Activated CD4-positive, alpha-beta T cell treated with anti-CD3 and anti-CD28 coated beads, Interleukin-2, Interleukin-6, amounts not matched to agents 100 ng/mL and 50 ng/mL, durations not matched to agents 16 hours and 8 hours (primary cell): ENCODE measurements at places on chromosomes 5 and 9.
A peak's percentile ranks its signal among the peaks of the same experiment; 100 is the strongest.

DNA sequence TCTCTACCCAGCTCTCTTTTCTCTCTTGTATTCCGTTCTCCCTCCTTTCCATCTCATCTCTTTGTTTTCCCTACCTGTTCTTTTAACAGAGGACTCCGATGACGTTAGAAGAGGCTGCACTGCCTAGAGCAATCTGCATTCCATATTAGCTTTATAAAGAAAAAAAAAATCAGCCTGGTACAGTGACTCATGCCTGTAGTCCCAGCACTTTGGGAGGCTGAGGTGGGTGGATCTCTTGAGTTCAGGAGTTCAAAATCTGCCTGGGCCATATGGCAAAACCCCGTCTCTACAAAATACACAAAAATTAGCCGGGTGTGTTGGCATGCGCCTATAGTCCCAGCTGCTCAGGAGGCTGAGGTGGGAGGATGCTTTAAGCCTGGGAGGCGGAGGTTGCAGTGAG lies 49.0 kb downstream of the DAPK1 start:
- no peak for DNase-seq

DNA sequence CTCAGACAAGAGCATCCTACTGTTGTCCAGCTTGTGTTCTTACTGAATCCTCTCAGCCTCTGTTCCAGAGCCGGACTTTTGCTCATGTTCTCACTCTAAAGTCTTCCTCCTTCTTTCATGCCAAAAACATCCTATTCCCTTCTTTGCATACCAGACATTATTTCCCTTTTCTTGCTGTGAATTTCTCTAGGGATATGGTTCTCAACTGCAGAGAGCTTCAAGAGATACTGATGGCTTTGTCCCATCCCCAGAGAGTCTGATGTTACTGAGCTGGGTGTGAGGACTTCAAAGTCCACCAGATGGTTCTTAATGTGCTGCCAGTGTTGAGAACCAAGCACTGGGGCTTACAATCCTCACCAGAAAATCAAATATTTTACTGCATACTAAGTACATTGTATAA lies 98.6 kb upstream of the FER start:
- no peak for DNase-seq

- no peak for DNase-seq
Measured at GRCh38 chr9:74803376-74804017, 84.2 kb downstream of the TRPM6 start.

DNA sequence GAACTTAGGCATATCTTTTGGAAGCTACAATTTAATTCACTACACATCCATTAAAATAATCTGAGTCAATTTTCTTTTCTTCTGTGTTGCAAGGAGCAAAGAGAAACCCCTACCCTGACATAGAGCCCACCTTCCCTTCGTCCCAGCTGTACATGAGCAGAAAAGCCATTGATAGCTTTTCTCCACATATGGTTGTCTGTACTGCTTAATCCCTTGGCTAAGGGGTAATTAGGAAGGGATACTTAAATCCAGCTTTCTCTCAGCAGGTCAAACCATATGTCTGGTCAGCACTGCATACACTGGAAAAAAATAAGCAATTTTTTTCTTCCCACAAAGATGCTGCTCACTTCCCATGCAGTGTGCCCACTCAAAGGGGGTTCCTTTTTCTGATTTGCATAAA lies 94.7 kb upstream of the RAD23B start:
- DNase-seq, result no peak

GRCh38 chr5:80097451-80097850 lies 62.3 kb downstream of the THBS4 start:
- DNase-seq, result no peak

DNA sequence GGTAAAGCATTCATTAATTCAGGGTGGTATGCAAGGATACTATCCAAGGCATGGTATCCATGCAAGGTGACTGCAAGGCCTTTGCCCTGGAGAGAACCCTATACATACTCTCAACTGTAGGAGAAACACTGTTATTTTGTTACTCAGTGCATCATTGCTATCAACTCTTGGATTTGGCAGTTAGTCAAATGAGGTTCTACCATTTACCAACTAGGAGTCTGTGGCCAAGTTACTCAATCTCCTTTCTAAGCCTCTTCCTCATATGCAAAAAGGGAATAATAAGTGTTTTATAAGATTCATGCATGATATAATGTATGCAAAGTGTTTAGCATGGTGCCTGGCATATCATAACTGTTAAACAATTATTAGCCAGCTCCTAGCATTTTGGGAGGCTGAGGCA lies 4.0 kb downstream of the PCDHGC3 start:
- no peak for DNase-seq

GRCh38 chr5:75366787-75367186 lies 29.8 kb downstream of the HMGCR start:
- peak; percentile 8 for DNase-seq

GRCh38 chr5:82046276-82046647 lies 74.4 kb downstream of the ATG10 start:
- DNase-seq, result no peak
